Aorta (tissue), 5 donors: ENCODE measurements at places on chromosomes 6 and 20. TPM values are rescaled to one million over a fixed set of nuclear protein-coding genes. Genes with fewer than 3 reads are reported as not detected.
A peak's percentile ranks its signal among the peaks of the same experiment; 100 is the strongest.

TEAD3 gene
- 78.0 TPM for total RNA-seq

SLC12A5 gene
- total RNA-seq = 2.4 TPM

GPR6 gene
- not detected for total RNA-seq

SLC35D3 gene
- not detected for total RNA-seq

BPI gene
- 0.19 TPM for total RNA-seq

LY6G5C gene
- 3.3 TPM for total RNA-seq

GRCh38 chr20:44616604-44616964 is 34.2 kb downstream of the PKIG start:
- no peaks in the 10 kb centered on the region for H3K27me3 ChIP-seq
- peak; percentile 79 for DNase-seq
- no peaks in the 10 kb centered on the region for H3K4me1 ChIP-seq
- no peaks in the 10 kb centered on the region for H3K36me3 ChIP-seq
- H3K27ac ChIP-seq = peak overlapping the region; percentile 75

GRCh38 chr20:25005661-25006060 is 13.1 kb upstream of the APMAP start:
- H3K4me3 ChIP-seq = no peak overlapping the region
- no peak overlapping the region for H3K27ac ChIP-seq
- no peaks in the 10 kb centered on the region for H3K4me1 ChIP-seq
- no peaks in the 10 kb centered on the region for H3K27me3 ChIP-seq
- no peaks in the 10 kb centered on the region for H3K36me3 ChIP-seq

GRCh38 chr6:116152620-116153019 is 26.7 kb upstream of the COL10A1 start:
- H3K27ac ChIP-seq = no peak overlapping the region
- no peaks in the 10 kb centered on the region for H3K27me3 ChIP-seq
- peaks cover 2% of the 10 kb centered on the region for H3K36me3 ChIP-seq

DNA sequence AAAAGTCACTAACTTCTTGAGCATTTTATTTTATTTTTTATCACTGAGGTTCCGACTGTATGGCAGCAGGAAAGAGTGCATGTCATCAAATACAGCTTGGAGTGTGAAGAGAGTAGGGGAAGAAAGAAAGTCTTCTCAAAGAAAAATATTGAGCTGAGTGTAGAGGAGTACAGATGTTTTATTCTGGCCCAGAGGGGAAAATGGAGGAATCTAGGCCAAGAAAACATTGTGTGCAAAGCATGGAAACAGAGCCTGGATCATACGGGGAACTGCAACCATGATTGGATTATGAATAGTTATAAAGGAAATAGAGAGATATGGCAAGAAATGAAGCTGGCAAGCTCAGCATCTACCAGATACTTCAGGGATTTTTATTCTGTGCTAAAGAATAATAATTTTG is 104.2 kb upstream of the SCGN start:
- no peaks in the 10 kb centered on the region for H3K36me3 ChIP-seq
- H3K27ac ChIP-seq = no peak overlapping the region
- DNase-seq = no peak
- no peaks in the 10 kb centered on the region for H3K27me3 ChIP-seq

DNA sequence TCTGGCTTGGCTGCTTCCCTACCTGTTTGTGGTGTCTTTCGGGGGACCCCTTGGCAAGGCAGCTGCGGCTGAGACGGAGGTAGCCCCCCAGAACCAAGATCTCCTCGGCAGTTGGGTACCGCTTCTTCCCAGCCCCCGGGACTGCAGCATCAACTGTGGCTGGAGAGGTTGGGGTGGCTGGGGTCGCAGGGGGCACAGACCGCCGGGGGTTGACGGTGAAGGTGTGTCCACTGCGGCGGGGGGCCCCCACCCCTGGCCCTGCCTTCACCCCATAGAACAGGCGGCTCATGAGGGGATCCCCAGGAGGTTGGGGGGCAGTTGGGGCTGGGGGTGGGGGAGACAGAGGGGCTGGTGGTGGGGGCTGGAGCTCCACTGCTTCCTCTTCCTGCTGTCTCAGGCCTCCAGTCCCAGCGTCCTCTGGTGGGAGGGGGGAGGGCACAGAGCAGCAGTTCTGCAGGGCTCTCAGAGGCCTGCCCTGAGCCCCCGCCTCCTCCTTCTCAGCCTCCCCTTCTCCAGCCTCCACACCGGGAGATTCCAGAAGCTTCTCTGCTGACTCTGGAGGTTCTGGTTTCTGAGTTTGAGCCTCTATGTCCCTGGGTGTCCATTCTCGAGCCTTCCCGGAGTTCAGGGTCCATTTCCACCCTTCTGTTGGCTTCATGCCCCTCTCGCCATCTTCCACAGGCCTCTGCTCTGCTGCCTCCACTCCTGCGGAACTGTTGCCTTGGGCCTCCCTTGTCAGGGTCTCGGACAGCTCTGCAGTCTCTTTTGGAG is 1.9 kb downstream of the PPP1R18 start:
- peak; percentile 90 for DNase-seq
- H3K27me3 ChIP-seq = no peaks in the 10 kb centered on the region
- H3K36me3 ChIP-seq = no peaks in the 10 kb centered on the region
- peak overlapping the region; percentile 37 for H3K27ac ChIP-seq
- no peaks in the 10 kb centered on the region for H3K4me1 ChIP-seq
- peak overlapping the region; percentile 82 for H3K4me3 ChIP-seq

DNA sequence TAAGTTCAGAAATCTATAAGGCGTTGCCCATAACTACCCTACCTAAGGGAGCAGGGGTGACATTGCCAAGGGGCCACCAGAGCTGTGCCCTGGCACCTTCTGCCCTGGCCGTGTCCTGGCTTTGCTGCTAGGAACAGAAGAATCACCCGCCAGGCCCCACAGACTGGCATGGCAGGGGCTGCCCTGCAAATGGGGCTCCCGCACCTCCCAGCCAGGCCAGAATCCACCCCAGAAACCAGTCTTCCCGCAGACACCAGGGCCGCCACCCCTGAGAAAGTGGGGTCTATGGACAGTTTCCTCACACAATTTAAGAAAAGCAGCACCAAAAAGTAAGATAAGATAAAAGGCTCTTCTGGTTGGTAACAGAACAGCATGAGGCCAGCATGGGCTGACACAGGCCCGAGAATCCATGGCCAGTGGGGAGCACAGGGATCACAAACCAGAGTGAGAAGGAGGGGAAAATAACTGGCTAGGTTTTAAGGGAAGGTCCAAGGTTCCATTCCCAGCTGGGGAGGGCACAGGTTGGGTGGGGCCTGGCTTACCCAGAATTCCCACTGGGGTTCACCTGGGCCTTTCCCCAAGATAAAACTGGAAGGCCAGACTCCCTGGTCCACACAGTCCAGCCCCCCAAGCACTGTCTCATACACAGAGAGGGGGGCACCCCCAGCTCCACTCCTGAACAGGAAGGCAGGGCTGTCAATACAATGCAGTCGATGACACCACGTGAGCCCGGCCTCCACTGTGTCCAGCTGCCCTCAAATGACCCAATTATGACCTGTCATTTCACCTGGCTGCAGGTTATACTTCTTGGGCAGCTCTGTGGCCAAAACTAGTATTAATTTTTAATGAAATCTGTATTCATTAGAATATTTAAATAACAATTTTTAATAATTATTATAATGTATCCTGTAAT is 59.4 kb downstream of the PYGB start:
- no peak overlapping the region for H3K27ac ChIP-seq
- H3K27me3 ChIP-seq = no peaks in the 10 kb centered on the region
- peaks cover 3% of the 10 kb centered on the region for H3K4me1 ChIP-seq
- H3K36me3 ChIP-seq = peaks cover 3% of the 10 kb centered on the region
- H3K4me3 ChIP-seq = no peak overlapping the region

- H3K4me1 ChIP-seq = no peaks in the 10 kb centered on the region
- no peak for DNase-seq
- no peaks in the 10 kb centered on the region for H3K27me3 ChIP-seq
- no peak overlapping the region for H3K27ac ChIP-seq
- no peaks in the 10 kb centered on the region for H3K36me3 ChIP-seq
- H3K4me3 ChIP-seq = no peak overlapping the region
These were observed 107.4 kb upstream of the ADGRB3 start for GRCh38 chr6:68527691-68528090.

GRCh38 chr6:133553652-133554051 is 312.5 kb downstream of the EYA4 start:
- no peaks in the 10 kb centered on the region for H3K27me3 ChIP-seq
- no peaks in the 10 kb centered on the region for H3K36me3 ChIP-seq
- no peak overlapping the region for H3K27ac ChIP-seq

GRCh38 chr20:37185686-37186085 is 6.3 kb upstream of the MROH8 start:
- H3K27ac ChIP-seq = no peak overlapping the region
- DNase-seq = no peak
- no peaks in the 10 kb centered on the region for H3K36me3 ChIP-seq
- no peaks in the 10 kb centered on the region for H3K27me3 ChIP-seq

DNA sequence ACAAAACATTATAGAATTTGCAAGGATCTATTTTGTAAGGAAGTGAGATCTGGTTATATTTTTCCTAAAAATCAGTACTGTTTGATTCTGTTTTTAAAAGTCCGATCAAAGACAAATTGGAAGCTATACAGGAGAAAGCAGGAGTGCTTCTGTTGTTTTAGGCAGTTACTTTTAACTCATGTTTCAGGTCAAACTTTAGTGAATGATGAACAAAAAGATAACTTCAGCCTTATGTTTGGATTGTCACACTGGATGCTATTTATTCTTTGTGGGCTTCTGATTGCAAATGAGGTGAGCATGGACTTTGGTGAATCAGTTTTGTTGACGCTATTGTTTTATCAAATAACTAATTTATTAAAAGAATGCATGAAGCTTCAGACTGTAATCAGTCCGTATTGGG is 228.7 kb upstream of the SLC35B3 start:
- H3K27me3 ChIP-seq = no peaks in the 10 kb centered on the region
- H3K27ac ChIP-seq = no peak overlapping the region
- DNase-seq = no peak
- no peaks in the 10 kb centered on the region for H3K36me3 ChIP-seq
- no peaks in the 10 kb centered on the region for H3K4me1 ChIP-seq
- H3K4me3 ChIP-seq = no peak overlapping the region

DNA sequence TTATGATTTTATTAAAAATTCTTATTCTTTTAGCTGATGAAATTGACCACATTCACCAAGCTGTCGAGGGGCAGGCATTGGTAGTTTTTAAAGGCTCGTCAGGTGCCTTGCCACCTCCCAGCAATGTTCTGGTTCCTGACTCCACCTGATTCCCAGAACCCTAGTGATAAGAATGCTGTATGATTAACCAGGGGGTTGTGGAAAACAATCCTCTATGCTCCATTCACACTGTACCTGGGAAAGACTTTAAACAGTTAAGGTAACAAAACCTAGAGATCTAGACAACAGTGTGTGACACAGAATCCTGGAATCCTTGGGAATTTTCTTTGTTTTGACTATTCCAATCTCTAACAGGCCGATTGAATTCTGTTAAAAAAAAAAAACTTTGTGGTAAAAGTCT is 165.7 kb upstream of the OLIG3 start:
- H3K36me3 ChIP-seq = no peaks in the 10 kb centered on the region
- no peak for DNase-seq
- H3K4me3 ChIP-seq = no peak overlapping the region
- H3K4me1 ChIP-seq = no peaks in the 10 kb centered on the region

GRCh38 chr20:59316911-59317731 is 16.7 kb downstream of the EDN3 start:
- H3K27ac ChIP-seq = no peak overlapping the region
- no peaks in the 10 kb centered on the region for H3K27me3 ChIP-seq
- H3K4me3 ChIP-seq = no peak overlapping the region
- no peaks in the 10 kb centered on the region for H3K36me3 ChIP-seq
- H3K4me1 ChIP-seq = no peaks in the 10 kb centered on the region

GRCh38 chr6:44508646-44509045 is 121.1 kb downstream of the CDC5L start:
- no peak for DNase-seq
- H3K4me3 ChIP-seq = no peak overlapping the region
- no peak overlapping the region for H3K27ac ChIP-seq

DNA sequence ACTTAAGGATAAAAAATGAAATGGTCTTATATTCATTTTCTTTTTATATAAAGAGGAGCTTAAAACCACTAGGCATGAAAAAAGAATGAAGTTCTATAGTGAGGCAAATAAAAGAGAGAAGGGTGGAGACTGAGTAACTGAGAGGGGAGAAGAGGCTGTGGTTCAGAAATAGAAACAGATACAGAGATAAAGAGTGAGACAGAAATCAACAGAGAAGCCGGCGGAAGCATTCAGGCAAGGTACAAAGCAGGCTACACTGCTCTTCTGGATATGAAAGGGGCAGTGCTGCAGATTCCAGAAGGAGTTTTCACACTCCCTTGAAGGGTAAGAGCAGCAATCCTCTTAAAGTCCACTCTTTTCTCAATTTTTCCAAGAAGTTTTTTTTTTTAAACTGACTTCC is 29.9 kb downstream of the NFATC2 start:
- no peak overlapping the region for H3K27ac ChIP-seq
- DNase-seq = no peak
- H3K27me3 ChIP-seq = no peaks in the 10 kb centered on the region
- no peaks in the 10 kb centered on the region for H3K4me1 ChIP-seq

GRCh38 chr20:38987777-38988176 is 25.6 kb downstream of the DHX35 start:
- peaks cover 1% of the 10 kb centered on the region for H3K36me3 ChIP-seq
- DNase-seq = no peak
- no peak overlapping the region for H3K4me3 ChIP-seq
- no peak overlapping the region for H3K27ac ChIP-seq

DNA sequence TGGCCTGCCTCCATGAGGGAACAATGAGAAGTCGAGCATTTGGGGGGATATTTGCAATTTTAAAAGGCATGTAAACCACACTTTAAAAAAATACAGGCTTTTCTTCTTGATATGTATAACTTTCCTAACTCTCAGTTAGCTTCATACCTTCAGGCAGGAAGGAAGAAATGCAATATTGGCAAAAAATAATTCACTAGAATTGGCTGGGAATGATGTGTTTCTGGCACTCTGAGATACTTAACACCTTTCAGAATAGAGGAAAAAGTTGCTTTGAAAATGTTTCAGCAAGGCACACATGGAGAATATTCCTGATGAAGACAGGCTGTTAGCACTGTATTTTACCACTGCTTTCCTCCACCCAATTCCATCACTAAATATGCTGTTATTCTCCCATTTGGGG is 747.6 kb downstream of the HDGFL1 start:
- H3K4me1 ChIP-seq = no peaks in the 10 kb centered on the region
- H3K27me3 ChIP-seq = no peaks in the 10 kb centered on the region
- H3K36me3 ChIP-seq = no peaks in the 10 kb centered on the region
- H3K27ac ChIP-seq = no peak overlapping the region
- no peak overlapping the region for H3K4me3 ChIP-seq

DNA sequence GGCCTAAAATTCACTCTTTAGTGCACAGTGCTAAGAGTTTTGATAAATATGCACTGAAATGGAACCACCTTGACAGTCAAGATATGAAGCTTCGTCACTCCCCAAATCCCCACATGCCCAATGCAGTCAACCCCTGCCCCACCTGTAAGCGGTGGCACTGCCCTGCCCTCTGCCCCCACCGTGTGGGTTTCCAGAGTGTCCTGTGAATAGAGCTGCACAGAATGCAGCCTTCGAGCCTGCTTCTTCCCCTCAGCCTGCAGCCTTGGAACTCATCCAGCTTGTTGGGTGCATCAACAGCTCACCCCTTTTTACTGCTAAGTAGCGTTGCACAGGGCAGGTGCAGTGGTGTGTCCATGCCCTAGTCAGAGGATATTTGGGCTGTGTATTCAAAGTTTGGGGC is 216.3 kb downstream of the SYNDIG1 start:
- H3K27ac ChIP-seq = no peak overlapping the region
- H3K4me1 ChIP-seq = no peaks in the 10 kb centered on the region
